ENCODE measurements at places on chromosomes 16 and 17.

DNA sequence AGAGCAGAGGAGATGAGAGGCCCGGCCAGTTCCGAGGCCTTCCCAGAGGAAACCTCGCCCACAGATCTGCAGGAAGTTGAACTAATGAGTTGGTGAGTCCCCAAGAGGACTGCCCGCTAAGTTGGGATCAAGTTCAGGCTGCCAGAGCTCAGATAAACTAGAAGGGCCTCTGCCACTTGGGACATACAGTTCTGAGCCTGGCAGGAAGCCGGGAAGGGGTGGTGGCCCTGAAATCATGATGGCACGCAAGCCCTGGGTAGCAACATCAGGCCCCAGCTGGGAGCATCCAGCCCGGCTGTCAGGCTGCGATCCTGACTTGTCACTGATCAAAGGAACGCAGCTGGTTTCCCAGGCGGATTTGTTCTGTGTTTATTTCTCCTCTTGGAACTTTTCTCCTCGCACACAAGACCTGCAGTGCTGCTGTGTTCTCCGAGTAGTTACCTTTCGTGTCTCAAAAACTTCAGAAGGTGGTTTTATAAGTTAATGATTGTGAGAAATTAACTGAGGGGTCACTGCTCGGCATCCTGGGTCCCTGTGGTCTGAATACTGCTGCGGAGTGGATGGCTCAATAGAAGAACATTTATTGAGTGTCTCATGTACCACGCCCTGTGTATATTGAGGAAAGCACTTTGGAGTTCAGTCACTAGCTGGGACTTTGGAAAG lies 8.0 kb upstream of the WFDC1 start:
- no peak for DNase-seq

DNA sequence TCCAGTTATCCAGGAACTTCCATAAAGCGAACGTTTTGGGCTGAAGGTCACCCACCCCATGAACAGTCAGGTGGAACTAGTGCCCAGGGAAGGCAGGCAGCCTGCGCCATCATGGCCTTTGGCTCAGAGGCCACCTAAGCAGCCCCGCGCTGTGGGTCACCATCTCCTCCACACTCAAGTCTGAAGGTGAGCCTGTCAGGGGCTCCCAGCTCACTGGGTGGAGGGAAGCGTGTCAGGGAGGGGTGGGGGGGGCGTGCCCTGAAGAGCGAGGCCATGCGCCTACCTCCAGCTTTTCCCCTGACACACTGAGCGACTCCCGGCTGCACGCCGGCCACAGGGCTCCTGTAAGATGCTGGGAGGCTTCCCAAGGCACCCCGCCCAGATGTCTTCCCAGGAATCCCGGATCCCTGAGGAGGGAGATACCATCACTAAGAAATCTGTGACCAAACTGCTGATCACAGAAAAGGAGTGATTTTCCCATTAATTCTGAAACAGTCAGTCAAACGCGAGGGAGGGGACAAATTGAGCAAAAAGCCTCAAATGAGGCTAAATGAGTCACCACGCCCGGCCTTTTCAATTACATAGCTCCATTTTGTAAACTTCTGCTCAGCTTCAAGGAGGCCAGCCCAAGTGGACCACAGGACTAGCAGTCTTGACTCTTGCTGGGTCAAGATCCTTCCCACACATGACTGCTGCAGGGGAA lies 26.5 kb upstream of the SLC25A19 start:
- no peak for DNase-seq

- no peak for DNase-seq
Observed at GRCh38 chr17:15453246-15453645, 14.2 kb downstream of the CDRT4 start.

DNA sequence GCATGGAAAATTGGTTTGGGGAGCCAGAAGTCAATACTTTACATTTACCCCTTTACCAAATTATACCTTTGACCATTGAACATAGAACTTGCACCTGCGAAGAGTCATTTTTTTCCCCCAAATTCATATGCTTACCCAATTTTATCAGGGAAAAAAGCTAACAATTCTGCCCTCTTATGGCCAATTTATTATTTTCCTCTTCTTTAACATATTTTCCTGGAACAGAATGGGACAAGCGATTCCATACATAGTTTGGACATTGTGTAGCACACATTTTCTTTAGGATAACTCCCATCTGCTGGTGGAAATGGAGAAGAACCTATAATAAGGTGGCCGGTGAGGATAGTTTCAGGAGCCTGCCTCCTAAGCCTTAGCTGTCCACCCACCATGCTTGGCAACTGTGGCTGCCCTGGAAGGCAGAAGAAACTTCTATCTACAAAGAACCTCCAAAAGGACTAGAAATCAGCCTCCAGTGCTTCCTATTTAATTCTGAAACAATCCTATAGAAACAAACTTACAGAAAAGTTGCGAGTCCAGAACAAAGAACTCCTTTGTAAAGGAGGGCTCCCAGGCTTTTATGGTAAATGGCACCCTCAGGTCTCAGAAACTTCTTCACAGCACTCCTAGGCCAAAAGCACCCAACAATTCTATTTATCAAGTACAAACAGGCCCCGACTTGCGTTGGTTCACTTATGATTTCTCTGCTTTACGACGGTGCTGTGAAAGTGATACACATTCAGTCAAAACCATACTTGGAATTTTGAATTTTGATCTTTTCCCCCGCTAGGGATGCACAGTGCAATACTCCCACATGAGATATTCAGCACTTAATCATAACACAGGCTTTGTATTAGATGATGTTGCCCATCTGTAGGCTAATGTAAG lies 64.1 kb upstream of the CACNG4 start:
- no peak for DNase-seq

GRCh38 chr16:9695152-9695551 lies 487.1 kb downstream of the GRIN2A start:
- no peak for DNase-seq

DNA sequence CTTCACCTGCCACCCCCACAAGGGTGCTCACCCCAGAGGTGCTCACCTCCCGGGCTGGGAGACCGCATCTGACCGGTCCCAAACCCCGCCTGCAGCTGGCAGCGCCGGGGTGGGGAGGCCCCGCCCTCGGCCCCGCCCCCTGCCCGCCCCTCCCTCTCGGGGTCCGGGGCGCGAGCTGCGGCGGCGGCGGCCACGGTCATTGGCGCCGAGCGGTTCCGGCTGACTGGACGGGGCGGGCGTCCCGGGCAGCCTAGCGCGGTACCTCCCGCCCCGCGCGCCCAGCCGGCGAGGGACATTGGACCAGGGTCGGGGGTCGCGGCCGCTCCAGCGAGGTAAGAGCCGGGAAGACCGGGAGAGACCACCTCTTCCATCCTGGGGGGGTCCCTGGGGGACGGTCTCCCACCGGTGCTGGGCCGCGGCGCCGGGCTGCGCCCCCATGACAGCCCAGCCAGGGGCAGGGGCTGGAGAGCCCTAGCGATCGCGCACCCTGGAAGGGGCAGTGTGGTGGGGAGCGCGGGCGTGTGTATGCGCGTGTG lies at the start of gene CACNG5:
Gene CACNG5 (plus strand): TSS at position 199 of the 536 bp plus-strand sequence. CDS start 42,216 bp downstream, outside the sequence.
- no peak for DNase-seq

- DNase-seq: no peak
Observed at GRCh38 chr16:46906360-46907060, 22.3 kb downstream of the GPT2 start.

DNA sequence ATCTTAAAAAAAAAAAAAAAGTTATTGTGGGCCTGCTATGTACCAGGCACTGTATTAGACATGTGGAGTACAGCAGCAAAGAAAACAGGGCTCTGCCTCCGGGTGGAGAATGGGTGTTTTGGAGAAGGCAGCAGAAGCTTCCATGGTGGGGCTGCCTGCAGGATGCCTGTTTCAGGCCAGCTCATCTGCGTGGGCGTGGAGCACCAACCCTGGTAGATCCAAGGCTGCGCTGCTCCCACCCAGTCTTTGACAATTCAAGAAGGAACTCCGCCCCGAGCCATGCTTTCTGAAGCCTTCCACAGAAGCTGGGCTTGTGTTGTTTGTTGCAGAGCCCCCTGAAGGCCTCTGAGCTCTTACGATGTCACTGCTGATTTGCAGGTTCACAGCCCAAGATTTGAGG lies 23.2 kb upstream of the CACNG1 start:
- no peak for DNase-seq

GRCh38 chr17:11580677-11581076 lies 17.6 kb upstream of the DNAH9 start:
- no peak for DNase-seq

DNA sequence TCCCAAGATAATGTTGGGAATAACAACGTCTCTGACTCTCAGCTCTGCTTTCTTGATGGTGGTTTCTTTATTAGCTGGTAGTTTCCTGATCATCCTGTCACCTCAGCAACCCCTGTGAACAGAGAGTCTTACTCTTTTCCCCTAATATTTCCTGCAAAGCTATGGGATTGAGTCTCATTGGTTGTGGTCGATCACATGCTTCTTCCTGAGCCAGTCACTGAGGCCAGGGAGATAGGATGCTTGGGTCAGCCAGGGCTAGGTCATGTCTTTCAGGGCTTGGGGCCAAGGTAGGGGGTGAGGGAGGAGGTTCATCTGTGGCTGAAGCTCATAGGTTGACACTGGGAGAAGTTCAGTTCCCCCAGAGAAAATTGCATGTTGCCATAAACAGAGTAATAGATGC lies 114.3 kb downstream of the ABCC1 start:
- DNase-seq: no peak

DNA sequence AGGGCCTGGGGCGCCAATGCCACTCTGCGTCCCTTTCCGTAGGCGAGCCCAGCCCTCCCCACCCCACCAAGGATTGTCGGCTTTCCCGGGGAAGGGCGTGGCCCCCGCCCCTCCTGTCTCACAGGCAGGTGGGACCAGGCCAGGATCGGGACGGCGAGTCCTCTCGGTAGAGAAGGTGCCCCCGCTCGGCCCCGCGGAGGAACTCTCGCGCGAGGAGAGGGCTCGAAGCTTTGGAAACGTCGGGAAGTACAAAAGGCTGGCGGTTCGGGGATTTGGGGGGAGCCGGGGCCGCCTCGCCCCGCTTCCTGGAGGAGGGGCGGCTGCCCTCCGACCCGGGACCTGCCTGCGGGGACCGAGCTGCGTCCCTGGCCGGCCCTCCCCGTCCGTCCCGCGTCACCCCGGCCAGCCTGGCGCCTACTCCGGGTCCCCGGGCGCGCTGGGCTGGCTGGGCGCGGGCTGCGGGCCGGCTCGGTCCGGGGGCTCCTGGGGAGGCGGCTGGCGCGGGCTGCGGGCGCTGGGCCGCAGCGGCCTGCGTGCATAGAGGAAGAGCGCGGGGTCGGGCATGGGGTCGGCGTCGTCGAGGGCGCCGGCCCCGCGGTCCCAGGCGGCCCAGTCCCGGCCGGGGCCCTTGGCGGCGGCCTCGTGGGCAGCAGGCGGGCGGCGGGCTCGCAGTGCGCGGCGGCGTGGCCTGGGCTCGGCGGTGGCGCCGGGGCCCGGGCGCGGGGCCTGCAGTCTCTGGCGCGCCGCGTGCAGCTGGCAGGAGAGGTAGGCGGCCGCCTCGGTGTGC lies 12.6 kb upstream of the CLUH start:
- DNase-seq: no peak

DNA sequence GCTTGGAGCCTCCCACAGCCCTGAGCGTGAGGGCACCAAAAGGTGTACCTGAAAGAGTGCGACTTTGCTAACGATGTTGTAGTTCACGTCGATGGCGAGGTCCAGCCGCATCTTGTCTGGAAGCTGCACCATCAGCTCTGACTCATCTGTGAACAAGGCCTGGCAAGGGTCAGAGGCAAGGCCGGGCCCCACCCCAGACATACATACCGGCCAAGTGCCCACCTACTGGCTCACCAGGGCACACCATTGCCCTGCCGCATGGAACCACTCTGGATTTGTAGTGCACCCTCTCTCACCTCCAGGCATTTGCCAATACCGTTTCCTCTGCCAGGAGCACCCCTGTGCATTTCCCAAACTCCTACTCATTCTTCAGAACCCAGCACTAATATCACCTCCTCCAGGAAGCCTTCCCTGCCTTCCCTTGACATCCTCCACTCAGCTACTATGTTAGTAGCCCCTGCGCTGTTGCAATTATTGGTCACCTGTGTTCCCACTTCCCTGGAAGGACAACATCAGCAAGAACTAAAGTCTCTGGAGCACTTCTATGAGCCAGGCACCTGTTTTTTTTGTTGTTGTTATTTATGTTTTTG lies 69.4 kb downstream of the CNGB1 start:
- DNase-seq: no peak

DNA sequence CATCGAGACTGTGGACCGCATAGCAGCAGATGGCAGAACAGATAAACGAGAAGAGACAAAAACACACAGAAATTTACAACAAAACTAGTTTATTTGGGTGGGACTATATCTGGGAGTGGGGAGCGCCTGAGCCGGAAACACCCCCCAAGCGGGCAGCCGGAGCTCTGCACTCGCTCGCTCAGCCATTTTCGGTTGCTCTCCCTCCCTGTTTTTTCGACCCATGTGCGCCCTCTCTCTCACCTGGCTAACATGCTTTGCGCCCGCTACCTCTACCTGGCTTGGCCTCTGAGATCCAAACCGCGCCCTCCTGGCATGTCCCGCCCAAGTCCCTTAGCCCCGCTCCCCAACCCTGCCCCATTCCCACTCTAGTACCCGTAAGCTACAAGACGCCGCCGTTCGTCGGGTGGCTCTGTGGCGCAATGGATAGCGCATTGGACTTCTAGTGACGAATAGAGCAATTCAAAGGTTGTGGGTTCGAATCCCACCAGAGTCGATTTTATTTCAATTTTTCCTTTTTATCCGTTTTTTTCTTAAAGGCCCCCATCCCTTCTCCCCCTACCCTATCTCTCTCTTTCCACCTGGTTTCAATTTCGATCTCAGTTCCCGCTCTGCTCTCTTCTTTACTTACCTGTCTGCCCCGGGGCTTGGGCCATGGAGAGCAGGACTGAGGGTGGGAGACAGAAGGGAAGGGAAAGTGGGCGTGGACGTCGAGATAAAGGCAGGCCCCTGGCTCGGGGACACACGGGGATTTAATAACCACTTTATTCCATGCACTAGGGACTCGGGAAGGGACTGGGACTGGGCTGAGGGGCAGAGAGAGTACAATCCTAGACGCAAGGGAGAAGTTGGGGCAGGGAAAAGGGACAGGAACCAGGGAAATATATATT lies 2.4 kb upstream of the ALOXE3 start:
- DNase-seq: no peak

- no peak for DNase-seq
Observed at GRCh38 chr16:10935226-10935915, 6.9 kb downstream of the DEXI start.

DNA sequence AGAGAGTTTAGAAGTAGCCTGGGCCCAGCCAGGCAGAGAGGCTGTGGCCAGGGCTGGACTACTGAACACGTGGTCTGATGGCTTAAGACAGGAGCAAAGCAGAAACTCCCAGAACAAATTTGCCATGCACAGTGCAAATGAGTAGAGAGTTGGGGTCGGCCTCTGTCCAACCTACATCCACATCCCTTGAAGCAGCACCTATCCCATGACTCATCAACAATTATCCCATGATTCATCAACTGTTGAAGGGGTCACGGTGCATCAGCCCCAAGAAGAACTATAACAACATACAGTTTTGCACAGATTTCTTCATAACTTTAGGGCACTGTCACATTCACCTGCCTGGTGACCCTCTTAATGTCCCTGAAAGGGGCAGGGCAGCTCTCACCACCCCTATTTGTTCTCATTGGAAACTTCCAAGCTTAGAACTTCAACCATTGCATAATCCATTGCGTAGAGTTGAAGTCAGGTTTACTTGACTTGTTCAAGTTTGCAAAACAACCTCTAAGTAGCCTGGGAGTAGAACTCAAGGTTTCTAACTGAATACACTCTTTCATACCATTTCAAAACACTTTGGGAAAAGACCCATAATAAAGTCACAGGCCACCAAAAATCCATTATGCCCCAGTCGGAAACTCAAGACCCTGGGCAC lies 235.2 kb upstream of the CDH5 start:
- DNase-seq: no peak

GRCh38 chr16:89407282-89407924 lies 83.0 kb downstream of the ANKRD11 start:
- no peak for DNase-seq
